ENCODE measurements at places on chromosomes 7 and 10.

GRCh38 chr10:16442914-16443313 lies 6.1 kb downstream of the PTER start:
- no peak for DNase-seq

DNA sequence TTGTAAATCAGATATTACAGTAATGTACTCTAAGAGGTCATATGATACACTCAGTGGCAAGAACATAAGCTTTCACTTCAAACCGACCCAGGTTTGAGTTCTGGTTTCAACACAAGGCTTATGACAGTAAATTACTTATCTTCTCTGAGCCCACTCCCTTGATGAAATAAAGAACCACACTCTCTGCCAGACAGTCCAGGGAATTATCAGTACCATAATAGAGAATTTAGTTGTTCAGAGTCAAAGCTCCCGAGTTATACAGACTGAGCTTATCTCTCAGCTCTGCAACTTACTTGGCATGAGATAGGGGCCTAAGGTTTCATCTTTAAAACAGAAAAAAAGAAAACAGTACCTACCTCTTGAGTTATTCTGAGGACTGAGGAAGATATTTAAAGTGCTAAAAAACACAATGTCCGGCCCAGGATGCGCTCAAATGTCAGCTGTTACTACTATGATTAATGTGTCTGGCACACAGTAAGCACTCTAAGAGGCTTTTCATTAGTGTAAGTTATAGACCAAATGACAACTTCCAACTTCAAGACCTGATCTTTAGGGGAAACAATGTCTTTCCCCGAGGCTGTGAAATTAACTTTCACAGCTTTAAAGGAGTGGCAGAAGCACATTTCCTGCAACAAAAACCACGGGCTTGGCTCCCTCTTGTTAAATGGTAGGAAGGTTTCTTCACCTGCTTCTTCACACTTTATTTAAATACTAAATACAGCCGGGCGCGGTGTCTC lies 38.1 kb downstream of the UBE2H start:
- no peak for DNase-seq

GRCh38 chr7:44064791-44065430 lies 456 bp downstream of the PGAM2 start:
- no peak for DNase-seq

DNA sequence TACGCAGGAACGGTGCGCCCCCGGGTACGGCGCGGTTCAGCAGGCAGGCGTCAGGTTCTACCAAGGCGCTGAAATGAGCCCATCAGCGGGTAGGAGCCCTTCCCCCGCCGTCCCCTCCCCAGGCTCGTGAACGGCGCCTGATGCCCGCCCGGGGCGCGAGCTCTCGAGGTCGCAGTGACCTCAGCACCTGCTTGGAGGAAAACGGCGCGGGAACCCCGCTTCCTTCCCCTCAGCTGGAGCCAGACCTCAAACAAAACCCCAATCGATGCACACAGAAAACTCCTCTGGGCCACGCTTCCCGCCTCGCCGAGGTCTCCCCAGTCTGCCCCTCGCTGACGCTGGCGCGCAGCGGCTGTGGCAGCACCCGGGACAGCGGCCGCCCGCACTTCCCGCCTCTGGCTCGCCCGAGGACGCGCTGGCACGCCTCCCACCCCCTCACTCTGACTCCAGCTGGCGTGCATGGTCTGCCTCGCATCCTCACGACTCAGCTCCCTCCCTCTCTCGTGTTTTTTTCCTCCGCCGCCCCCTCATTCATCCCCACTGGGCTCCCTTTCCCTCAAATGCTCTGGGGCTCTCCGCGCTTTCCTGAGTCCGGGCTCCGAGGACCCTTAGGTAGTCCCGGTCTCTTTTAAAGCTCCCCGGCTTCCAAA lies 514 bp upstream of the GAD2 start:
- DNase-seq: no peak

GRCh38 chr10:91707236-91707635 lies 74.4 kb upstream of the PPP1R3C start:
- DNase-seq: no peak

DNA sequence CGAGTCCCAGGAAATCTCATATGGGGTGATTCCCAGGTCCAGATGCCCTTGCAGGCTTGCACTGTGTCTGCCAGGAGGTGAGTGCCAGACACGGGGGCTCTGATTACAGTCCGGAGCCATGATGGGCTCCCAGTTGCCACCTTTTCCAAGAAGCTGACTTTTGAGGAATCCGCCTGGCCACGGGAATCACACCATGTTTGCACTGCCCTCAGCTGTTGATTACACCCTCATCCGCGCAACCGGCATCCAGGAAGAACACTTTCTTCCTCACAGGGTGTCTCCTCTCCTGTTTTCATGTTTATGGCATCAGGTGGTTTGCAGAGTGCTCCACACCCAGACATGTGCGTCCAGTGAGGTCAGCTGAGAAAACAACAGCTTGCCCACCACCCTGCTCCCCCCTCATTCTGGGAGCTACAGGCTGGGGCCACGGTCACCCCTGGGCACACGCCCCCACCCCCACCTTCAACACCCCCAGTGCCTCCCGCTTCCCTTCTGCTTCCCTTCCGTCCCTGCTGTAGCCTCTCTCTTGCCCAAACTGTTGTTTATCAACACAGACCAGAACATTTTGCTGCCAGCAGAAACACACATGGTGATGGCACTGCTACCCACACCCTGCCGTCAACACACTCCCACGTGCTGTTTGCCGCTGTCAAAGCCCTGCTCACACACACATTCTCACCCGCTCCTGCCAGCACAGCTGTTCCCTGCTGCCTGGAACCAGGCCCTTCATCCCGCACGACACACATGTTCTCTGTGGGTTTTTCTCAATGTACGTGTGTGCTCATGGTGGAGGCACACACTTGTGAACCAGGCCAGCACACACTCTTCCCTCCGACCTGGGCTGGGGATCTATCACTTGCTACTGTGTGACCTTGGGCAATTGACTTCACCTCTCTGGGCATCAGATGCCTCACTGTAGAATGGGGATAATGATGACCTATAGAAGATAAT lies 35.8 kb downstream of the DDIT4 start:
- no peak for DNase-seq

- no peak for DNase-seq
Measured at GRCh38 chr7:30001998-30002397, 12.4 kb upstream of the SCRN1 start.

DNA sequence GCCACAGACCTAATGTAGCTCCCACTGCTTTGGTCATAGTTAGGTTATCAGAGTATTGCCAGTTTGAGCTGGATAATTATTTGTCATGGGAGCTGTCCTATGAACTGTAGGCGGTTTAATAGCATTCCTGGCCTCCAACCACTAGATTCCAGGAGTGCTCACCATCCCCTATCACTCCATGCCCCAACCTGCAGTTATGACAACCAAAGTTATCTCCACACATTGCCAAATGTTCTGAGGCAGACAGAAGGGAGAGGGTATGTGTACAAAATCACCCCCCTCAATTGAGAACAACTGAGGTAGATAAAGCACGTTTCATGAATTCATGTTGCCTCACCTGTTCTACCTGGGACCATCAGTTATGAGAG lies 119.0 kb upstream of the CACUL1 start:
- DNase-seq: no peak

GRCh38 chr7:16244469-16244868 lies 176.9 kb downstream of the CRPPA start:
- no peak for DNase-seq

- DNase-seq: no peak
Measured at GRCh38 chr7:140983802-140984201, 30.9 kb downstream of the MRPS33 start.

DNA sequence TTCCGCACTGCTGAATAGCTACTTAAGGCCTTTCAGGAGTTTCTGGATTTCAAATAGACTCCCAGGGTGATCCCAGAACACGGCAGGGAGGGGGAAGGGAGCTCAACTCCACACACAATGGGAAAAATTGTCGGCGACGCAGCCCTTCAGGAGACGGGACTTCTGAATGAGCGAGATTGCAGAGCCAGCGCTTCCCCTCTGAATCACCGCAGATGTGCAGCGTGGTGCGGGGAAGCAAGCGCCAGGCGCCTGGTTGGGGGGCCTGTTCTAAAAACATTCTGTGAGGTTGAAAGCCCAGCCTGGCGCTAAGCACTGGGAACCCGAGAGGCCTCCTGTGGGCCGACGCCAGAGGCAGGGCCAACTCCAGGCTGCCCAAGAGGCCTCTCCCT lies 163.3 kb downstream of the MAD1L1 start:
- no peak for DNase-seq

DNA sequence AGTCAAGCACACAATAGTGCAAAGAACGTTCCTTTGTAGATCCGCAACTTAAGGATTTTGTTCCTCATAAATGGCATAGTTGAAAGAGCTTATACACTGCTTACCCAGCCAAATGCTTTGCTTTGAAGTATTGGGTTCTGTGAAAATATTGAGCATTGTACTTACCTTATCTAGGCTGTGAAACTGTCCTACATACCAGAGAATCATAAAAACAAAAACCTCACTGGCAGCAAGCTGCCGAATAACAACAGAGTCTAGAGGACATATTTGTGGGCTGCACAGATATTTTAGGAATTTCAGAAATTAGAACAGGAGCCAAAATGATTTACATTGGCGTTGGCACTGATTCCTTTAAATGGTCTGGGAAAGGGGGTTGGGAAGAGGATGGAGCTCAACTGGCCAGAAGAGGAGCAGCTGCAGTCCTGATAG lies 174.8 kb downstream of the RTKN2 start:
- no peak for DNase-seq

GRCh38 chr10:124994573-124995473 lies 52.9 kb downstream of the ZRANB1 start:
- DNase-seq: no peak

- DNase-seq: no peak
Measured at GRCh38 chr7:64666663-64667050, 724 bp downstream of the ZNF107 start.

GRCh38 chr7:25716421-25716820 lies 435.6 kb upstream of the NFE2L3 start:
- no peak for DNase-seq

DNA sequence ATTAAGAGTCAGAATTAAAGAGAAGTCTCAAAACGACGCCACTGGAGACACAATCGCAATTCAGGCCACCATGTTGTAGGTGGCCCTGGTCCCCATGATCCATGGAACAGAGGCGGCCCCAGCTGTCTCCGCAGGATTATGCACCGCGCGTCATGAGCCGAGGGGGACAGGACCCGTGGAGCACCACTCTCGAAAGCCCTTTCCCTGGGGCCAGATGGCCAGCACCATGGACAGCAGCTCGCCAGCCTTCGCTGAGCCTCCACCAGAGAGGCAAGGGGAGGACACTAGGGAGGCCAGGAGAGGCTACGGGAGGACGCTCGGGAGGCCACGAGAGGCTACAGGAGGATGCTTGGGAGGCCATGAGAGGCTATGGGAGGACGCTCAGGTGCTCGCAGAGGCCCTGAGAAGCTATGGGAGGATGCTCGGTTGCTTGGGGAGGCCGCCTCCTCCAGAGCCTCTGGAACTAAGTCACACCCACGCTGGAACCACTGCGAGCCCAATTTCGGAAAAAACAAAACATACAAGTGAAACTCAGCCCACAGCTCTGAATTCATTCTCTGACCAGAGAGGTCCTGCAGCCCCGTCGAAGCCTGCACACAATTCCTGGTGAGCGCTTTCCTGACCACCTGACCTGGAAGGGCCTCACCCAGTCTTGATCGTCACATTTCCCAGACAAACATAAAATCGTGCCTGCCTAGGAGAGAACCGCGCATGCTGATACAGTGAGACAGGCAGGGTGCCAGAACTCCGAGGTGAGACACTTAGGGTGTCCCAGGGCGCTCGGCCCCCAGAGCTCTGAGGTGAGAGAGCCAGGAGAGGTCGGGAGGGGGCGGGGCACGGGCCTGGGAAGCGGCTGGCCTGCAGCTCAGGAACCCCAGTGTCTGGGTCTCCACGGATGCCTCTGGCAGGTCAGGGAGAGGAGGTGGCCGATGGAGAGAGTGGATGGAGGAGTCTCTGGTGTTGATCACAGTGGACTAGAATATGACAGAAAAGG lies 224.4 kb downstream of the PTPRN2 start:
- no peak for DNase-seq

DNA sequence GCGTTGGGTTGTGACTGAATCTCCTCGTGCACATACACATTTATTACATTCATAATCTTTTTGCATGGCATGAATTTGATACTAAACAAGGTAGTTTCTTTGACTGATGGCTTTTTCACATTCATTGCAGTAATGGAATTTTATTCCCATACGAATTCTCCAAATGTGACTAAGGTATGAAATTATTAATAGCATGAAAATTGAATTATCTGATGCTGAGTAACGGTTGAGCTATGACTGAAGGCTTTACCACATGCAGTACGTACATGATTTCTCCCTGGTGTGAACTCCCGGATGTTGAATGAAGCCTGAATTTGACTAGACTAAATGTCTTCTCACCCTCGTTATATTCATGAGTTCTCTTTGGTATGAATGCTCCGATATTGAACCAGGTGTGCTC lies 104.4 kb upstream of the C1GALT1 start:
- DNase-seq: no peak

GRCh38 chr7:24701261-24702235 lies 55.7 kb downstream of the GSDME start:
- no peak for DNase-seq

DNA sequence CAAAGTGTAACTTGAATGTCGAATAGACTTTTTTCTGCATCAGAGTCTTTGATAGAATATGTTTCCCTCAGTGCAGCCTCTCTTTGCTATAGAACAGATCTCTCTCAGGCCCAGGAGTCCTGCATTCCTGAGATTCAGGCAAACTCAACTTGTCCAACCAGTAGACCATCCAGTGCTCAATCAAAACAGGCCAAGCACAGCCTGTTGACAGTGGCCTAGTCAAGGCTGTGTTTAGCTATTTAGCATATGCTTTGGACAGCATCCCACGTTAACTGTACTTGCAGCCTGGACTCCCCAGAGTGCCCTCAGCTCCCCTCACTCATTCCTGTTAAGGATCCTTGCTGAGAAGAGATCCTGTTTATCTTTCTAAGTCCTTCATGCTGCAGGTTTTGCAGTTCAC lies 16.3 kb downstream of the OR6V1 start:
- DNase-seq: no peak

GRCh38 chr7:117087639-117088396 lies 134.5 kb downstream of the ST7 start:
- DNase-seq: no peak

DNA sequence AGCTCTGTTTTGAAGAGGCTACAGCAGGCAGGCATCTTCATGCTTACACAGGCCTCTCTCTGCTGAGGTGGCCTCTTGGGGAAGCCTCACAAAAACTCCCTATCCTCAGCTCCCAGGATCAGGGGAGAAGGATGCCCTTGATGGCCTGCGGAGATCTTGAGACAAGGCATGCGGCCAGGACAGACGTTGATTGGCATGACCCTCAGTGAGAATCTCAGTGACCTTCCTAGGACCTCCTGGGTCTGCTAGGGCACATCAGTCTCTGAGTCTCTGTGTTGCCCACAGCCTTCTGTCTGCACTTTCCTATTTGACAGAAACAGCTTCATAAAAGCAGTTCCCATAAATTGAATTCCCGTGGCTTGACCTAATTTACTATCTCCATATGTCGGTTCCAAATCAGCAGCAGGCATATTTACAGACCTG lies 1005.8 kb upstream of the C7orf33 start:
- no peak for DNase-seq

DNA sequence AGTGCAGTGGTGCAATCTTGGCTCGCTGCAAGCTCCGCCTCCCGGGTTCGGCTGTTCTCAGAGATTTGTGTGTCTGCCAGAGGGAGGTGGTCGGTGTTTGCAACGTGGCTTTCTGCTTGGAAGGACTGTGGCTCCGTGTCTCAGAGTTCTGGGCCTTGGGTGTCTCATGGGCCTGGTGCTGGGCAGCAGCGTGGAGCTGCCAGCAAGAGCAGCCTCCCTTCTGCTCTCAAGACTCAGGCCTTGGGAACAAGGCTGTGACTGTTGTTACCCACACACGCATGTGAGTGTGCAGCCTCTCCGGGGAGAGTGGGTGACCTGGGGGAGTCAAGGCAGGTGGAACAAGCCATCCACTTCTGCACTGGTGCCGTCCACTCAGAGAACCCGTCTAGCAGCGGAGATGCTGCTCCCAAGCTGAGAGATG lies 52.0 kb downstream of the VIPR2 start:
- no peak for DNase-seq

Data from stimulated activated CD8-positive, alpha-beta memory T cell treated with anti-CD3 and anti-CD28 coated beads, Interleukin-15, amount 100 ng/mL, for 24 hours (primary cell).